ENCODE measurements at places on chromosomes 7 and 10.

GRCh38 chr10:79018521-79019011 lies 50.2 kb upstream of the ZMIZ1 start:
- DNase-seq, result no peak

GRCh38 chr7:140640060-140640637 lies 464 bp downstream of the DENND2A start:
- no peak for DNase-seq

DNA sequence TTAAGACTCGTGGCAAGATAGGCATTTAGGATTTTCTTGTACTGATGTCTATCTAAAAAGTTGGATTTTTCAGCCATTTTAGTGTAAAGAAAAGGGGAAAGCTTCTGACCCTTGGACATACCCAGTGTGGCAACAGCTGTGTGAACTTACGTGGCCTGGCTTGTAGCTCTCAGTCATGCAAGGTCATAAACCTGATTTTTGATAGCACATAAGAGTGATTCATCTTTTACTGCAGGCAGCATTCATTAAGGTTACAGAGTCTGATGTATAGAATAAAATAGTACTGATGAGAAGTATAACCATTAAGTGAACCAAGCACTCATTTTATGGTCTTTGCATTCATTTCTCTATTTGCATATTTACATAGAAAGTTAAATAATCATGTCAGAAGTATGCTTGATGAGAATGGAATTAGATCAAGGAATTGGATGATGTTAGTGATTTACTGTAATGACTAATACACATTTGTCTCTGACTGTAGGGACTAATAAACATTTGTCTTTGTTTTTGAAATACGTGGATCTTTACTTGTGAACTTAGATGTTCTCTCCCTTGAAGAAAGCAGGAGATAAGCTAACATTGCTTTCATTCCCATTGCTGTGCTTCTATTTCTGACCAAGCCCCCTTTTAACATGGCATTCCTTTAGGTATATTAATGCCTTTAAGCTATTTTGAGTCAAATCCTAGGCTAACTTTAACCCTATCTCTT lies 88.2 kb downstream of the GSDME start:
- no peak for DNase-seq

GRCh38 chr7:135971366-135971725 lies 5.8 kb downstream of the MTPN start:
- DNase-seq, result no peak

DNA sequence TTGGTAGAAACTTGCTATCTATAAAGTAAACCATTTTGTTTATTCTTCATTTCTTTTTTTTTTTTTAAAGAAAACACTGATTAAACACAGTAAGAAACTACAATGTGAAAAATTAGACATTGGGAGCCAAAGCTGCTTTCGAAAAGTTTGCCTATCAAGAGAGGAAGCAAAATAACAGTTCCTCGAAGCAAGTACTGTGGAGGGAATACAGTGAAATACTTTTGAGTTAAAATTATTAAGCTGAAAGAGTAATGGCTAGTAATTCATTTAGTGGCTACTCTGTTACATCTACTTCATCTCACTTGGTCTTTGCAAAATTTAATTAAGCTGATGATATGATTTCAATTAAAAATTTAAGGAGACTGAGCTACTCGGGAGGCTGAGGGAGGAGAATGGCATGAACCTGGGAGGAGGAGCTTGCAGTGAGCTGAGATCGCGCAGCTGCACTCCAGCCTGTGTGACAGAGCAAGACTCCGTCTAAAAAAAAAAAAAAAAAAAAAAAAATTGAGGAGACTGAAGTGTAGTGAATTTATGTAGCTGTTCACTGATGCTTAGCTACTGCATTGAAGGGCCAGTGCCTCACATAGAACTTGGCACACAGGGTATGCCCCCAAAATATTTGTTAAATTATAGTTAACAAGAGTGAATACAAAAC lies 982.1 kb upstream of the MBL2 start:
- no peak for DNase-seq

DNA sequence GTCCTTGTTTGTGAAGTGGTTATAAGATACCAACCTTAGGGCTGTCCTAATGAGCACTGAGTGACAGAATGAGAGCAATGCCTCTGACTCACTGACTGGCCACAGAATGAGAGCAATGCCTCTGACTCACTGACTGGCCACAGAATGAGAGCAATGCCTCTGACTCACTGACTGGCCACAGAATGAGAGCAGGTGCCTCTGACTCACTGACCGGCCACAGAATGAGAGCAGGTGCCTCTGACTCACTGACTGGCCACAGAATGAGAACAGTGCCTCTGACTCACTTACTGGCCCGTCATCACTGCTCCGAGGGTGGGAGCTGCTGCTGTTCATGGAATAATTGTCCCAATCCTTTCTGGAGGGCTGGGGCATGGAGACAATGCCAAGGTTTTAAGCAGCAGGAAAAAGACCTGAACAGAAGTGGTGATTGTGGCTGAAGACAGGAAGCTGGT lies 265.2 kb upstream of the PPP2R2D start:
- DNase-seq, result no peak

DNA sequence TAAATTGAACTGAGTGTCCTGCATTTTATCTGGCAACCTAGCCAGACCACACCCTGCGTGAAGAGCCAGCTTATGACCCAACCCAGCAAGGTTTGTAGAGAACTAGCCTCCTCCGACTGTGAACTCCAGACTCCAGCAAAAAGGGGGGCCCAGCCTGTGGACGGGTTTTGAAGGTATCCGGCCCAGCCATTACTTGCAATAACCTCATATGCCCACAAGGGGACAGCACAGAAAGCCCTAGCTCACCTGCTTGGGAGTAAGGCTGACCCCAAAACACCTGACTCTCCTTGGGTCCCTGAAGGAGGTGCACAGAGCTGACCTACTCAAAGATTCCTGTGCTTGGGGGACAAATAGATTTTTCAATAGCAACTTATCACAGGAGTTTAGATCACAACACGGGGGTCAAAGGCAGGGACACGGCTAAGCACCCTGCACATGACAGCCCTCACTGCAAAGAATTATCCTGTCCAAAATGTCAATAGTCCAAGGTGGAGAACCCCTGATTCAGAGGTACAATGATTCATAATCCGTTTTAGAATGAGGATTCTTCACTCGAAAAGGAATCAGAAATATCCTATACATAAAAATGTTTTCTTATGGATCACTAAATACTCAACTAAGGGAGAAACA lies 4.6 kb downstream of the TRPV6 start:
- peak; percentile 11 for DNase-seq

DNA sequence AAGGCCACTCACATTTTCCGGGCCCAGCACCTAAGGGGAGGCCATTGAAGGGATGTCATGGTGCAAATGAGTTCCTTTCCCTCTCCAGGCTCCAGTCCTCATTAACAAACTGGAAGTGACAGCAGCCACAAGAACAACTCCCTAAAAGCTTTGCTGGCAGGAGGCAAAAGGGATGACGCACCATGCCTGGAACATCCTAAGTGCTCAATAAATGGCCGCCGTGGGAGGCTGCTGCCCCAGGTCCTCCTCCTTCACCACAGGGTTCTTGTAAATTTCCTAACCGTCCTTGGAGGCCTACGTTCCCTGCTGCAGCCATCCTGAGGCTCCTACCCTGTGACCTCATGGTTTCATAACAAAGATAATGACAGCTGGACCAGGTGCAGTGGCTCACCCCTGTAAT lies 41.3 kb upstream of the CAMK1D start:
- DNase-seq, result no peak

GRCh38 chr10:122911889-122912484 lies 1.6 kb downstream of the FAM24A start:
- peak; percentile 33 for DNase-seq
